Glutamatergic neuron (in vitro differentiated cells): ENCODE measurements at places on chromosomes 11 and 22. TPM values are rescaled to one million over a fixed set of nuclear protein-coding genes. Genes with fewer than 3 reads are reported as not detected.

DNA sequence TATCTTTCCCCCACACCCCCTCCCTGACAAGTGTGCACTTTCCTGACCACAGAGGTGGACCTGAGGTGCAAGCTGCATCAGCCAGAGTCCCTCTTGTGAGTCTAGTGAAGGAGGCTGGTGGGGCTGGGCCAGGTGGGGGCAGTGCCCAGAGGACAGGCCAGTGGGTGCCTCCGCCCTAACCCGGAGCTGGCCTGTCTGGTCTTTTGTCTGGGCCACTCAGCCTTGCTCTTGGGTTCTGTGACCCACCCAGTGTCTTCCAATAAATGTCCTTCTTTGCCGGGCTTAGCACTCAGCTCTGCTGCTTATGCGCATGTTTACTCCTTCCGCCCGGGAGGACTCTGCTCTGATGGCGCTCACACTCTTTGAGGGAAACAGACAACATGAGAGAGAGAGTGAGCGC is 526.2 kb downstream of the TBC1D22A start:
- H3K27me3 ChIP-seq: peaks cover 7% of the 10 kb centered on the region
- no peak overlapping the region for H3K4me3 ChIP-seq
- H3K27ac ChIP-seq: no peak overlapping the region
- H3K36me3 ChIP-seq: peaks cover 13% of the 10 kb centered on the region
- H3K4me1 ChIP-seq: no peaks in the 10 kb centered on the region

DNA sequence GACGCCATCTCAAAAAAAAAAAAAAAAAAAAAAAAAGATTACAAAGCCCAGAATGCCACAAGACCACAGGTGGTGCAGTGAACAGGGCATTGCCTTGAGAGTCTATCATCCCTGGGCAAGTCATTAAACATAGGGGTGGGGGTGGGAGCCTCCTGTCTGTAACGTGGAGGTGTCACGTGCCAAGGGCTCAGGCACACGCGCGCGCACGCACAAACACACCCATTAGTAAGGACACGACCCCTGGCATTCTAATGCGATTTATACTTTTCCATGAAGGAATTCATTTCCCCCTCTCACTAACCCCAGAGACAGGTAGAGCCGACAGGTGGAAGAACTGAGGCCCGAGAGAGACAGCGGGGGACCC is 5.8 kb upstream of the GCAT start:
- peaks cover 19% of the 10 kb centered on the region for H3K4me1 ChIP-seq
- no peak for DNase-seq
- peak overlapping the region; percentile 90 for H3K4me3 ChIP-seq
- peak overlapping the region; percentile 22 for H3K27ac ChIP-seq
- H3K36me3 ChIP-seq: no peaks in the 10 kb centered on the region

- H3K36me3 ChIP-seq: no peaks in the 10 kb centered on the region
- H3K27ac ChIP-seq: no peak overlapping the region
- H3K4me1 ChIP-seq: no peaks in the 10 kb centered on the region
Measured at GRCh38 chr11:89498845-89499448, 7.8 kb upstream of the NOX4 start.

The FOLR1 gene
- total RNA-seq: not detected

GRCh38 chr11:125441648-125442410 is 54.2 kb downstream of the FEZ1 start:
- H3K27me3 ChIP-seq: peaks cover 2% of the 10 kb centered on the region
- no peaks in the 10 kb centered on the region for H3K36me3 ChIP-seq
- DNase-seq: no peak
- peaks cover 4% of the 10 kb centered on the region for H3K4me1 ChIP-seq
- peak overlapping the region; percentile 21 for H3K4me3 ChIP-seq

DNA sequence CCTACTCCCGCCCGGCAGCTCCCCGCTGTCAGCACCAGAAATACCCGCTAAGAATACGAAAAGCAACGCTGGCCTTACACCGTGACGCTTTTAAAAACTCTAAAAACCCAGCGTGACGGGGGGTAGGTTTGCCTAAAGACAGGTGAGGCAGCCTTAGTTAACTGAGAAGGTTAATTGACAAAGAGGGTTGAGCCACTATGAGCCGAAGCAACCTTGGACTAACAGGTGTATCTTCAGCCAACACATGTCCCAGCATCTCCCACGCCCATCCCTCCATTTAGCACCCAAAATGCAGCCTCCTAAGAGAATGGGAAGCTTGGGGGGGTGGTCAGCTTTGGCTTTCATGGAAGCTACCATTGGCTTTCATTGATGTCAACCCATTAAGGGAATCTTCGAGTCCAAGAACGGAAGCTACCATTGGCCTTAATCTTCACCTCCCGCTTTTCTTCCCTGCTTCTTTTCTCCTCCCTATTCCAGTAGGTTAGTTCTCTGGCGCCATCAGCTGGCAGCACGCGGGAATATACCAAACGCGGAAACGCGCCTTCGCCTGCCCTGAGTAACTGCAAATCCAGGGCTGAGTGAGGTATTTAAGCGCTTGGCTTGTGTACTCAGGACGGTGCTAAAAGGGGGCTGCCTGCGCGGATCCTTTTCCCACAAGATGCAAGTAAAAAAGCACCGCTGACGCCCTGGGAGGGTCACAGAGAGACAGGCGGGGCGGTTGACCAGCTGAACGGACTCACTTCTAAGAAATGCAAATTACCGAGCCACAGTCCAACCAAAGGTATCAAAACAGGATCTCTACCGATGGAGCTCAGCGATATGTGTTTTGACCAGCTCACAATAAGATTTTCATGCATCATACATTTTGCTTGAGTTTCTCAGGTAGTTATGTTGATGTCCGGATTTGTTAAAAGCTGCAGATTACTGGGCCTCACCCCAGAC is 38.5 kb upstream of the GLYATL1 start:
- no peaks in the 10 kb centered on the region for H3K36me3 ChIP-seq
- H3K4me3 ChIP-seq: peak overlapping the region; percentile 78
- no peak overlapping the region for H3K27ac ChIP-seq

The DENND6B gene
- 32.1 TPM for total RNA-seq

GRCh38 chr11:124978316-124978715 is 24.3 kb downstream of the CCDC15 start:
- no peaks in the 10 kb centered on the region for H3K27me3 ChIP-seq
- no peaks in the 10 kb centered on the region for H3K4me1 ChIP-seq
- no peak for DNase-seq
- peaks cover 22% of the 10 kb centered on the region for H3K36me3 ChIP-seq
- H3K27ac ChIP-seq: no peak overlapping the region
- H3K4me3 ChIP-seq: no peak overlapping the region

GRCh38 chr11:63866211-63866610 is 27.3 kb downstream of the MARK2 start:
- H3K4me3 ChIP-seq: no peak overlapping the region
- DNase-seq: no peak
- H3K4me1 ChIP-seq: peaks cover 17% of the 10 kb centered on the region
- H3K27ac ChIP-seq: no peak overlapping the region

The NAGA gene
- 13.0 TPM for total RNA-seq

DNA sequence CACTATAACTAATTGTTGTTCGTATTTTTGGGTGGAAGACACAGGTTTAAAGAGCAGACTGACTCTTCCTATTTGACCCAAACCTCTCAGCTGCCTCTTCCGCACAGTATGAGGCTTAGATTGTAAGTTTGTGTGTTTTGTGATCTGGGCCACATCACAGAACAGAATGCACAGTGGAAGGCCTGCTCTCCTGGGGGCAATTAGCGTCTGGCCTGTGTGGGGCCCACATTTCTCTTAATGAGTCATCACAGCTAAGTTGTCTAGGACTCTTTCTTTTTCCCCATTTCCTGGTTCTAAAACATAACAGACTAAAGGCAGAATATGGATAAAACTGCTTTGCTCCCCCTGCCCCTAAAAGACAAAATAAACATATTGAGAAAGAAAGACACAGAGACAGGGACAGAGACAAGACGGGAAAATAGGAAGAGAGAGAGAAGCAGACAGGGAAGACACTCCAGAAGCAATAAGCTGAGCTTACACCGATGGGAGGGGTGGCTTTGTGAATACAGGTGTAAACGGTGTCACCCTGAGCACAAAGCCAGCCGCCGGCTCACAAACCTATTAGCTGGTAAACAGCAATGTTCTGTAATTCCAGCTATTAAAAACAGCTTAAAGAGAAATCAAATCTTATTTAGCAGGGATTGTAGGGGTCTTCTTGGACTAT is 127.4 kb upstream of the OPCML start:
- H3K4me3 ChIP-seq: peak overlapping the region; percentile 21
- no peaks in the 10 kb centered on the region for H3K36me3 ChIP-seq
- DNase-seq: peak; percentile 53
- H3K4me1 ChIP-seq: peaks cover 27% of the 10 kb centered on the region
- H3K27ac ChIP-seq: no peak overlapping the region

GRCh38 chr22:18156878-18157713 is 7.1 kb downstream of the USP18 start:
- DNase-seq: peak; percentile 88
- H3K4me3 ChIP-seq: peak overlapping the region; percentile 68
- H3K36me3 ChIP-seq: no peaks in the 10 kb centered on the region
- H3K4me1 ChIP-seq: peaks cover 5% of the 10 kb centered on the region
- peaks cover 2% of the 10 kb centered on the region for H3K27me3 ChIP-seq
- H3K27ac ChIP-seq: no peak overlapping the region

GRCh38 chr22:44200451-44200850 is 19.7 kb downstream of the PARVG start:
- no peaks in the 10 kb centered on the region for H3K36me3 ChIP-seq
- no peak overlapping the region for H3K4me3 ChIP-seq
- DNase-seq: no peak
- peaks cover 3% of the 10 kb centered on the region for H3K27me3 ChIP-seq
- H3K4me1 ChIP-seq: peaks cover 8% of the 10 kb centered on the region

DNA sequence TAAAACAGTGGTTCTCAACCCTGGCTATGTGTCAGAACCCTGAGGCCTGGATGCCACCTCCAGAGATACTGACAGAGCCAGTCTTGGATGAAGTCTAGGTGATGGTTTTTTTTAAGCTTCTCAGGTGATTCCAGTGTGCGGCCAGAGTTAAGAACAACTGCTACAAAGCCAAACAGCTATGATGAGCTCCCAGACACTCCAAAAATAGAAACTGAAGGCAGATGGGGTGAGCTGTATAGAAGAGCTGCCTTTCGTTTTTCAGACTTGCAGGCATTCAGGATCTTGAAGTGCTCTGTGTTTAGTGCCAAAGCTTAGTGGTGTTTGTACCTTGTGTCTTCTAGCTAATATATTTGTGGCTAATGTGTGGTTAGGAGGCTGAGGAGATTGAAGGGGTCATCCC is 14.2 kb downstream of the SCUBE2 start:
- no peak for DNase-seq
- H3K36me3 ChIP-seq: no peaks in the 10 kb centered on the region
- H3K4me1 ChIP-seq: peaks cover 22% of the 10 kb centered on the region
- no peaks in the 10 kb centered on the region for H3K27me3 ChIP-seq

The RAG2 gene
- total RNA-seq: not detected

DNA sequence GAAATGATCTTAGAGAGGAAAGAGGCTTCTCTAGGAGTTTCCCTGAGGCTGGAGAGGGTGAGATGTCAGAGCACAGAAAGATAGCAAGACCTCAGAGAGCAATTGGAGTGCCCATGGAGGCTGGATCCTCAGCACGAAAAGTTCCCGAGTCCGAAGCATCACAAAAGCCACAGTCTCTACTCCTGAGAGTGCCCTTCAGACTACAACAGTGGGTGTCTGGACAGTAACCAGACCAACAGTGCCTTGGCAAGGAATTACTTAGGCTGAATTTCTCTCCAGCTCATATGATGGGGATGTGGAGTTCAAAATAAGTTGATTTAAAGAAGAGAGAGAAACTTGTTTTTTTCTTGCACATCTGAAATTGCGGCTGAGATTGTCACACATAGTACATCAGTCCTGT is 31.9 kb upstream of the PSMA1 start:
- peaks cover 13% of the 10 kb centered on the region for H3K4me1 ChIP-seq
- no peak overlapping the region for H3K4me3 ChIP-seq
- DNase-seq: no peak
- H3K27me3 ChIP-seq: no peaks in the 10 kb centered on the region
- H3K27ac ChIP-seq: no peak overlapping the region

The GAB4 gene
- total RNA-seq: 0.15 TPM

GRCh38 chr11:14537134-14537599 is 17.0 kb upstream of the PSMA1 start:
- no peak overlapping the region for H3K27ac ChIP-seq
- DNase-seq: no peak
- peaks cover 10% of the 10 kb centered on the region for H3K4me1 ChIP-seq
- no peaks in the 10 kb centered on the region for H3K36me3 ChIP-seq

- no peak overlapping the region for H3K27ac ChIP-seq
- peaks cover 4% of the 10 kb centered on the region for H3K4me1 ChIP-seq
- no peak overlapping the region for H3K4me3 ChIP-seq
- H3K36me3 ChIP-seq: no peaks in the 10 kb centered on the region
Measured at GRCh38 chr11:73464347-73464746, 88.1 kb downstream of the RELT start.

GRCh38 chr11:125084761-125085231 is 21.7 kb downstream of the SLC37A2 start:
- no peaks in the 10 kb centered on the region for H3K36me3 ChIP-seq
- no peak overlapping the region for H3K27ac ChIP-seq
- no peak for DNase-seq
- no peaks in the 10 kb centered on the region for H3K4me1 ChIP-seq
- H3K4me3 ChIP-seq: no peak overlapping the region

The MYEOV gene
- total RNA-seq: not detected

The SYCE3 gene
- total RNA-seq: not detected
